ENCODE measurements at places on chromosomes 6 and 20.

GRCh38 chr6:100833972-100834574 lies 47.1 kb downstream of the ASCC3 start:
- DNase-seq: no peak

DNA sequence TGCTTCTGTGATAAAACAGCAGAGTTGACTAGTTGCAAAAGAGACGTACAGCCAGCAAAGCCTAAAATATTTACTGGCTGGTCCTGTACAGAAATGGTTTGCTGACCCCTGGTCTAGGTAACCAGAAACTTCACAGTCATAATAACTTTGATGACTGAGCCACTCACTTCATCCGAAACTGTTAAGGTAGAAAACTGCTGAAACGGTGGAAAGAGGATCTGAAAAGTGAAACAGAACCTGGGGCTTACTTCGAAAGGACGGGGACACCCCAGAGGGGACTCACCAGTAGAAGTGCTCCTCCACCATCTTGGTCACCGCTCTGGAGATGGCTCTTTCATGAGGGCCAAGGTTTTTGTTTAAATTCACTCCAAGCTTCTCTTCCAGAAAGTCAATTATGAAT lies 16.4 kb downstream of the FAXC start:
- no peak for DNase-seq

DNA sequence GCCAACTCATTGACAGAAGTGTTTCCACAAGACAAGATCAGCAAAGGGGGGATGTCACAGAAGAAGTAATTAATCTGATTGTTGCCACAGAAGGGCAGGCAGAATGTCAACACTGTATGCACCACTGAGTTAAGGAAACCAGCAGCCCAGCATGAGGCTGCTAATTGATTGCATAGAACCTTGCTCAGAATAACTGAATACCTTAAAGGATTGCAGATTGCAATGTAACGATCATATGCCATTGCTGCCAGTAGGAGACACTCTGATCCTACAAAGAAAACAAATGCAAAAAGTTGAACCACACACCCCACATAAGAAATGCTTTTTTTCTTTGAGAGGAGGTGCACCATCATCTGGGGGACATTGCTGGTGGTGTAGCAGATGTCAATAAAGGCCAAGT lies 13.1 kb downstream of the OR5V1 start:
- no peak for DNase-seq

DNA sequence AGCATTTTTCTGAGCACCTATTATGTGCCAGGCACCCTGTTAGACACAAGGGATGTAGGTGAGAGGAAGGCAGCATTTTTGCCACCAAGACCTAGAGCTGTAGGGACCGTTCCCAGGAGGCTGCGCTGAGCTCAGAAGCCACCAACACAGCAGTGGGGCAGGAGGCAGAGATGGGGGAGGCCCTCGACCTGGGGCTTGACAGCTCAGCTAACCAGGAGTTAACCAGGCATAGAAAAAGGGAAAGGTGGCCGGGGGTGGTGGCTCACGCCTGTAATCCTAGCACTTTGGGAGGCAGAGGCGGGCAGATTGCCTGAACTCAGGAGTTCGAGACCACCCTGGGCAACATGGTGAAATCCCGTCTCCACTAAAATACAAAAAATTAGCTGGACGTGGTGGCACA lies 29.5 kb downstream of the KIF25 start:
- no peak for DNase-seq

DNA sequence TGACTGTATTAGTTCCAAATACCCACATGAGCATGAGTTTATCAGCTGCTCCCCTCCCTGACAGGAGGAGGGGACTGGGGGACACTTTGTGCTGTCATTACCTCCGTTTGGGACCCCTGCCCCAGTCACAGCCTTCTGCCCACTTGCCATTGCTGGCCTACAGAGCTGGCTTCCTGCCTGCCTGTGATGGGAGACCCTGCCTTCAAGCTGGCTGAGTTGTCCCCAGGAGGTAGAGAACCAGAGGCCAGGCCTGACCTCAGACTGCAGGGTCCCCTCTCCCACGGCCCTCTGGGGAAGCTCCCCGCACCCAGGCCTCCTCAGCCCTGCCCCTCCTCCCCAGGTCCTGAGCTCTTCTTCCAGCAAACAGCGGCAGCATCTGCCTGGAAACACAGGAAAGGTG lies 105.5 kb downstream of the JPH2 start:
- DNase-seq: no peak

- DNase-seq: no peak
These were observed at the start of gene ADGRF4 for GRCh38 chr6:47698342-47698787. TSS of gene ADGRF4 (plus strand) at chr6:47698580. CDS start at chr6:47707246, 8,666 bp downstream.

- DNase-seq: no peak
These were observed 141.7 kb downstream of the EDN3 start for GRCh38 chr20:59441860-59442810.

DNA sequence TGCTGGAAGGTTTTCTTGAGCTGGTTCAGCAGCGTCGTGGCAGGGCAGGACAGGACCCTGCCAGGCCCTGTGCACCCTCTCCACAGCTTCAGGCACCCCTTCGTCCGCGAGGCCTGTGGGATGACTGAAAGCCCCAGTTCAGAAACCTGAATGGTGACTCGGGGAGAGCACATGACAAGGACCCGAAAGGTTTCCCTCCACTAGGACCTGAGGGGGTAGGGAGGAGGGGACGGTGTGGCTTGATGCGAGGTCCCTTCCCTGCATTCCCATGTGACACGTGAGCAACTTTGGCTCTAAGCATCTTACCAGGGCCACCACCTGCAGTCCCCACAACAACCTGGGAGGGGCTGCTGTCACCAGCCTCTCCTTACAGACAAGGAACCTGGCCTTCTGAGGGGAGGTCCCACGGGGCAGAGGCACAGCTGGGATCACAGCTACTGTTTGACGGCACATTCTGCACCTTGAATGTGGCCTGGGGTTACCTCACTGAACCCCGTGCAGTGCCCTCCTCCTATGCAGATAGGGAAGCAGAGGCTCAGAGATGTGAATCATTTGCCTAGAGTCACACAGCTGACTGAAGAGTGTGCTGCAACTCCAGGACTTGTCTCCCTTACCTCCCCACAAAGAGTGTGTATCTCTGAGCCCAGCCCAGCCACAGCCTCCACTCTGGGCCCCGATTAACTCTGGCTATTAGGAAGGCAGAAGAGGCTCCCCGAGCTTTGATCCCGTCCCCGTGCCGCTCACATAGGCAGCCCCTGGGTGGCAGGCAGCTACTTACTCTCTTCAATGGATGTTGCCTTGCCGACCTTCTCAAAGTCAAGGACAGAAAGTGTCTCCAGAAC lies 84.6 kb downstream of the PTPN1 start:
- DNase-seq: no peak

DNA sequence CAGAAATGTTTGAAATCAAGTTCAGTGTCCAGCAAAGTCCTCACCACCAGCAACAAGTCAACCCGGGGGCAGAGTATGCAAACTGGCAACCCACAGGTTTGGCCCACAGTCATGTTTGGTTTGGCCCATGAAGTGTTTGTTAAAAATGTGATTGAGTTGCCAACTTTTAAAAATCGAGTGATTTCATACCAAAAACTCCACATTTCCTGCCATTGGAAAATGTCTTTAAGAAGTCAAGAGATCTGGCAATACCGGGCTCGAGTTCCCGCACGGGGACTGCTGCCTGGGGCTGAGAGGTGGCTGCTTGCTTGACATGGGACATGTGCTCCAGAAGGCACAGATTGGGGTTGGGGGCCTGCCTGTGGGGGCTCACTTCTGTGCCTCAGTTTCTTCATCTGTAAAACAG lies 36.1 kb downstream of the PREX1 start:
- DNase-seq: no peak

DNA sequence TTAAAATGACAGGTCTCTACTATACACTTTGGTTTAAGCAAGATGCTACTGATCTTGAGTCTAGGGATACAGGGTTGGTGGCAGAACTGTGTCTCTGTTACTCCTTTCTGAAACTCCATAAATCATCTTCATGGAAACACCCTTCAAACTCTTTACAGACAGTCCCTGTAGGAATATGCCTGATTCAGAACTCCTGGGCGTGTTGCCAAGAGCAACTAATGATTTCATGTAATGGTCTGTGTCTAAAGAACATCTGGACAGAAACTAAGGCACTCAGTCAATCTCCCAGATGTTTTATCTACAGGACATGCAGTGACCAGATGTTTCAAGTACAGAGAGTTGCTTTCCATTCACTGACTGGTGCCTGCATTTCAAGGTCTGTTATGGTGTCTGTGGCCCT lies 464.4 kb upstream of the CHD6 start:
- DNase-seq: no peak

- DNase-seq: no peak
These were observed 52.5 kb downstream of the PRND start for GRCh38 chr20:4774207-4774606.

GRCh38 chr6:111356551-111356950 lies 126.5 kb downstream of the REV3L start:
- DNase-seq: no peak

GRCh38 chr6:61755739-61756138 lies 530.3 kb downstream of the KHDRBS2 start:
- DNase-seq: no peak

DNA sequence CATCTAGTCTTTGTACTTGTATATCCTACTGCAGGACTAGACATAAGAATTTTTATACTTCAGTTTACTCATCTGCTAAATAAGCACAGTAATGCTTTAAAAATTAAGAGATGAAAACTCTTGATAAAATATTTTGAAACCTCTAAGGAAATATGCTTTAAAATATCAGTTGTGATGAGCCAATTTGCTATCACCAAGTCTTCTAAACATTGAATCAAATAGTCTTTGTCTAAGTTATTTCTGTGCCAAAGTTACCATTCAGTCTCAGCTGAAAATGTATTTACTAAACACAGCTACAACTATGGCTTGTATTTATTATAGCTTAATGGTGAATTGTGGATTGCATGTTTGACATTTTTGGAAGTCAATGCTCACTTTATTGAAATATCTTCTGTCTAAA lies 46.2 kb upstream of the RFPL4B start:
- DNase-seq: no peak

GRCh38 chr6:134980846-134981245 lies 30.9 kb upstream of the ALDH8A1 start:
- DNase-seq: no peak

GRCh38 chr6:2632976-2633584 lies 117.6 kb downstream of the MYLK4 start:
- no peak for DNase-seq

GRCh38 chr20:32089637-32090362 lies 19.7 kb upstream of the TM9SF4 start:
- DNase-seq: no peak

- no peak for DNase-seq
These were observed 16.6 kb downstream of the ADTRP start for GRCh38 chr6:11761744-11762620.

GRCh38 chr20:54556406-54556805 lies 81.0 kb downstream of the DOK5 start:
- DNase-seq: no peak

DNA sequence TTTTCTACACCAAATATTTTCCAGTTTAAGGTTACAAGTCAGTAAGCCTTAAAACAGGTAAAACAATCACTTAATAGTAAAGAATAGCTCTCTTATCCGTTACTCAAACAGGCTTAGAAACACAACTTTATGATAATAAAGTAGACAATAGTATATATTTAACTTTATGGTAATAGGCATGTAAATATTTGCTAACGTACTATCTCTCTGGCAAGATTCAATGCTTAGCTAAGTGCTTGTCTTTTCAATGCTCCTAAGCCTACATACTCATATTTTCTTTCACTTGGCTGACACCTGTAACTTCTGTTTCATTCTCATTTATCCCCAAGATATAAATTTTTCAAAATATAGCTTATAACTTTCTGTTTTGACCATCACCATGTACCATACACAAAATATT lies 358.2 kb downstream of the HTR1B start:
- DNase-seq: no peak

DNA sequence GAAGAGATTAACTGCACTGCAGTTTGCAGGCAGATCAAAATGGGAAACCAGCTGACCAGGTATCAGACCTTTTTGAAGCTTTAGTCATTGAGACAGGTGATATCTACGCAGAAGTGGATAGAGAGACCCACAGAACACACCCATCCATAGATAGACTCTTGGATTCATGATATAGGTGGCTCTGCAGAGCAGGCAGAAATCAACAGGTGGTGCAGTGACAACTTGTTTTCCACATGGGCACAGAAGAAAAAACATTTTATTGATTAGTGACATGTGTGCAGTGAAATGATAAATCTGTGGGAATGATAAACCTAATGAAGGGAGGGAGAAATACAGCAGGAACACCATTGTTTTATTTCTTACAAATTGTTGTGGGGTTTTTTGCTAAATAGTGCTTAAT lies 45.2 kb downstream of the NUDT3 start:
- no peak for DNase-seq

- DNase-seq: no peak
These were observed 282.1 kb downstream of the TPBG start for GRCh38 chr6:82645536-82646230.

DNA sequence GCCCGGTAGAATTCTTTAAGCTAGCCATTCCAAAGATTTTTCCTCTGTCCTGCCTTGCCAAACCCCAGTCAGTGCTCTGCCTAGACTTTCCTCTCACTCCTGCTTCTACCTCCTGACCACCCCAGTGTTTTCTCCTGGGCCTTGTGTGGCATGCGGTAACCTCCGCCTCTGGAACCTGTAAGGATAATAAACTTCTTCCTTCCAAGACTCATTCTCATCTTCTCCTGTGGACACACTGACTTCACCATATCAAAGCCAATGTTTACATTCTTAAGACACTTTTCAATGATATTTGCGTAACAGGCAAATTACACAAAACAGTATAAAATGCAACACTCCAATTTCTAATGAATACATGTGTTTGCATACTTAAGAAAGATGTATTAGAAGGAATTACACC lies 354.6 kb downstream of the RNF144B start:
- DNase-seq: no peak

GRCh38 chr6:63527658-63528514 lies 44.4 kb upstream of the LOC128125822 start:
- DNase-seq: no peak

DNA sequence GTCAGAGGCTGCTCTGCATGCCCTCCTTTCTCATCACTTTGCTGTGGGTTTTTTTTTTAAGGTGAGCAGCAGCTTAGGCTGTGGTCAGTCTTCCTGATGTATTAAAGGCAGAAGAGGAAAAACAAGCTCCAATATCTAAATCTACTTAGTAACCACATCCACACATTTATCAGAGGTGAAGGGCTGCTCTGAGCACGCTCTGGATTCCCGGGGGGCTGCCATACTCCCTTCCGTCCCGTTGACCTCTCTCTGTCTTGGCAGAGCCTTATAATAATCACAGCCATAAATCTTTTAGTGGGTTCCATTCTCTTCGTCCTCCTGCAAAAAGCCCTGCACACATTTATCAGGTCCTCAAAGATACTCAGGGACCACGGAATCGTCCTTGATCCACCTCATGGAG lies 2.7 kb upstream of the LEMD2 start:
- no peak for DNase-seq

DNA sequence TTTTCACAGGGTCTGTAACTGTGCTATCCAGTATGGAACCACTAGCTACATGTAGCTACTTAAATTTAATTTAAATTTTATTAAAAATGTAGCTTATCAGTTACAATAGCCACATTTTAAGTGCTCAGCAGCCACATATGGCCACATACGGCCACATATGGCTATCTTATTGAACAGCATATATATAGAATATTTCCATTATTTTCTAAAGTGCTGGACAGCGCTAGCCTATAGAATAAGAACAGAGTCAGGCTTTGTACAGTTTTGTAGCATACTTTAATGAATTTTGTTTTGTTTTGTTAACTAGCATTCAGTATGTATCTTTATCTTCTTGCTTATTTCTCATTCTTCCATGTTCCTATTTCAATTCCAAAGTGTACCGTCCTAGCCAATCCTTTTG lies 118.4 kb downstream of the JAG1 start:
- no peak for DNase-seq

- no peak for DNase-seq
These were observed 512.3 kb downstream of the HDGFL1 start for GRCh38 chr6:23081701-23082100.

- no peak for DNase-seq
These were observed 9.6 kb upstream of the BAG2 start for GRCh38 chr6:57162516-57162915.
